ENCODE measurements at places on chromosomes 16 and 17.
A peak's percentile ranks its signal among the peaks of the same experiment; 100 is the strongest.

DNA sequence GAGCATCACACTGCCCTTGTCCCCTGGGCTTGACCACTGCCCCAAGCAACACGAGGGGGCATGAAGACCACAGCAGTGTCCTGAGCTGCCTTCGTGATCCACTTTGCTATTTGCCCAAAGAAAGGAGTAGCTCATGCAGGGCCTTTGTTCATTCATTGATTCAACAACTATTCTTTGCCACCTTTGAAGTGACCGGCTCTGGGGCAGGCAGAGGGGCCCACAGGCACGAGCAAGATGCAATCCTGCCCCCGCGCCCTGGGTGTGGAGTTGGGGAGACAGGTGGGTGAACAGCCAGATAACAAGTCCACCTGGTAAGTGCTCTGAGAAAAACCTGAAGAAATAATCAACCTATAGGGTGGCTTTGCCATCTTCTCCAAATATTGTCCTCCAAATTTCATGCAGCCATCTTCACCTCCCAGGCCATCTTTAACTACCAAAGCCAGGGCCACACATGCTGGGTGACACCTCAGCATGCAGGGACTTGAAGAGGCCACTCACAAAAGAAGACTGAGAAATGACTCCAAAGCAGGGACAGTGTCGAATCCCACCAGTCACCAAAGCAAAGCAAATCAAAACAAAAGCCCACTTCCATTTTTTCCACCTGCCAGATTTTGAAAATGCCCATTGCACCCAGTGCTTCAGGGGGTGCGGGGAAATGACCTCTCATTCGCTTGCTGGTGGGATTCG, 18.2 kb upstream of the RBFOX3 start:
- DNase-seq = no peak

- DNase-seq = peak; percentile 81
These were observed 1.2 kb downstream of the NGFR start for GRCh38 chr17:49496183-49496866.

DNA sequence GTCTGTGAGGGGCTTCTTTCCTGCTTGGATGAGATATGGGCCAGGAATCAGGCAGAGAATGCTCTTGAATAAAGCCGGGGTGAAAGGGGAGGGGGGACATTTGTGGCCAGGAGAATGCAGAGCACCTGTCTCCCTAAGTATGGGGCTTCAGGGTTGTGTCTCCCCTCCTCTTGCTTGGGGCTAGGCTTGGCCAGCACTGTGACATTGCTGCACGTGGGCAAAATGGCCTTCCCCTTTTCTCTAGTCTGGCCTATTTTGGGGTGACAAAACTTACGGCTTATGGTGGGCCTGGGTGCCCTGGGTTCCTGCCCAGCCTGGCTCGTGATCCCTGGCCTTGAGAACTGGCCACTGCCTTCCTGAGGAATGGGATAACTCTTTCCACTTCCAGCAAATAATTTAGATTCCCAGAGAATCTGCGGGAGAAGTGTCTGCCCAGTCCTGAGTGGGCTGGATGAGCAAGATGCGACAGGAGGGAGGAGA, 5.6 kb downstream of the NFE2L1 start:
- DNase-seq = no peak

- peak; percentile 60 for DNase-seq
These were observed 13.1 kb upstream of the SREBF1 start for GRCh38 chr17:17849845-17850373.

GRCh38 chr17:64938925-64939474, 19.7 kb upstream of the LRRC37A3 start:
- DNase-seq = peak; percentile 56

DNA sequence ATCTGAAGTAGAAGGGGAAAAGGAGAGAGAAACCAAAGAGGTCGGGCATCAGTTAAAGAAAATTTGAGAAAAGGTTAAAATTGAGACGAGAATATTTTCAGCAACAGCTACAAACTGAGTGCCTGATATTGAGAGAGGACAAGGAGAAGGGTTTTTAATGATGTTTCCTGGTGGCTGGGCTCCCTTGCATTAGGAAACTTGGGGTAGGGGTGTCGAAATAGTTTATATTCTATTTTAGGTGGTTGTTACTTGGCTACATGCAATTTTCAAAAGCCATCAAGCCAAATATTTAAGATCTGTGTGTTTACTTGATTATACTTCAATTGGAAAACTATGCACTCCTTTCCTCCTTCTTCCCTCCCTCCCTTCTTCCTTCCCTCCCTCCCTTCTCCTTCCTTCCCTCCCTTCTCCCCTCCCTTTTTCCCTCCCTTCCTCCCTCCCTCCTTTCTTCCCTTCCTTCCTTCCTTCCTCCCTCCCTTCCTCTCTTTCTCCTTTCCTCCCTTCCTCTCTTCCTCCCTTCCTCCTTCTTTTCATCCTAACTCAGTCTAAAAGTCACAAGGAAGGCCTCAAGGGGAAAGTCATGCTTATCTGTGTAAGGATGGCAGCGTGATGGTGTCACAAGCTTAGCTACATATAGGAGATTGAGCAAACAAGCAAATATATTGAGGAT, 1.8 kb upstream of the APOH start:
- no peak for DNase-seq

Measured in CD8-positive, alpha-beta memory T cell (primary cell).